Mesothelial cell of epicardium (in vitro differentiated cells): ENCODE measurements at places on chromosomes 1 and 21.

GRCh38 chr1:32770221-32770731 lies 46.9 kb downstream of the YARS1 start:
- peaks cover 55% of the 10 kb centered on the region for H3K4me1 ChIP-seq
- H3K27ac ChIP-seq = peak overlapping the region; percentile 34
- H3K4me3 ChIP-seq = no peak overlapping the region
- H3K36me3 ChIP-seq = peaks cover 12% of the 10 kb centered on the region
- no peak for DNase-seq

DNA sequence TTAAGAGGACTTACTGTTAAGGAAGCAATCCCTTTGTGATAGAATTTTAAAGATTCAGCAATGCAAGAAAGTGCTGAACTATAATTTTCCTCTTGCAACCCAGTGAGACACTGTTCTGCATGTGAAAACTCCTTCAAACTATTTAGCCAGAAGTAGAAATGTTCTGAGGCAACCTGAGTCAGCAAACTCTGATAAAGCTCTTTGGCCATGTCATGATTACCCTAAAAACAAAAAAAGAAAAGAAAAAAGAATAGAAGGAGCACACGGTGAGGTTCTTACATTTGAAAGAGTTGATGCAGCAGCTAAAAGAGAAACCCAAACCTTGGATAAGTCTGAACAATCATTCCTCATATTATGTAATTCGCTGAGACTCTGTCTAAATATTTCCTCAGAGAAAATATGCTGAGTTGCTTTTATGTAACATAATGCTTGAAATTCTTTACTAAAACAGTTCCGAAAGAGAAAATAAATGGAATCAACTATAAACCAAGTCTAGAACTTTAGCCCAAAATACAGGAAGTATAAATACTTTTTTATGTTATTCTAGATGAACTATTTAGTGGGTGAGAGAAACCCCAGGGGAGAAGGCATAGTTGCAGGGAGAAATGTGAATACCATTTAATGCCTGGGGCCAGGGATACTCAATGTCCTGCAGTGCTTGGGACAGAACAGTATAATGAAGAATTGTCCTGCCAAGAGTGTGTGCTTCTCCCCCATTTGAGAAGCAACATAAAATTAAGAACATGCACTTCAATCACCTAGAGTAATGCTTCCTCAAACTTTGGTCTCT lies 60.0 kb downstream of the INTS7 start:
- no peaks in the 10 kb centered on the region for H3K4me1 ChIP-seq
- no peaks in the 10 kb centered on the region for H3K27me3 ChIP-seq
- peaks cover 17% of the 10 kb centered on the region for H3K36me3 ChIP-seq
- H3K27ac ChIP-seq = peak overlapping the region; percentile 1

DNA sequence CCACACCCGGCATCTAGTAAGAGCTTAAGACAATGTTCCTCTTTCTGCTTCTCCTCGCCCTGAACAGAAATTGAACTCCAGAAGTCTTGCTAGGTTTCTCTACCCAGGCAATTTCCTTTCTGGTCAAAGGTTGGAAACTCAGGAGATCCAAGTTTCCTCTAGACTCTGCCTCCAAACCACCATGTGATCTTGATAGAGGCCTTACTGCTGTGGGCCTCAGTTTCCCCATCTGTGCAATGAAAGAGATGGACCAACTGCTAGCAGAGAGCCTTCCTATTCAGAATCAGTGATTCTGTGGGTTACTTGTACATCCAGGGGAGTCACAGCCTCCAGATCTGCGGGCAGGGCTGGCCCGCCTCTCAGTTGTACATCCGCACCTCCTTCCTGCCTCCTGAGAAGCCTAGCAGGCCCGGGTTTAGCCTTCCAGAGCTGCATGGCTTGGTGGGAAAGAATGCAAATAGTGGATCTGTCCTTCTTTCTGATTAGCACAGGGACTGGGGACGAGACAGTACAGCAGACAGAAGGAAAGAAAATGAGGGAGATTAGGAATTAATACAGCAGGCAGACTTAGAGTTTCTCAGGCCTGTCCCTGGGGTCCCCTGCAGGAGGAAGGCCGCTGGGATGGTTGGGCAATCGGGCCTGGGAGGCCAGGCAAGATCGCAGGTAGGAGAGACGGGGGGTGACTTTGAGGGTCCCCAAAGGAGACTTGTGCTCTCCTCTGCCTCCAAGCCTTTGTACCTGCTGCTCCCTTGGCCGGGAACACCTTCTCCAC lies 83.9 kb downstream of the PAX7 start:
- peaks cover 74% of the 10 kb centered on the region for H3K27me3 ChIP-seq
- no peak overlapping the region for H3K27ac ChIP-seq
- no peaks in the 10 kb centered on the region for H3K36me3 ChIP-seq
- H3K4me3 ChIP-seq = no peak overlapping the region
- peaks cover 10% of the 10 kb centered on the region for H3K4me1 ChIP-seq
- DNase-seq = no peak

DNA sequence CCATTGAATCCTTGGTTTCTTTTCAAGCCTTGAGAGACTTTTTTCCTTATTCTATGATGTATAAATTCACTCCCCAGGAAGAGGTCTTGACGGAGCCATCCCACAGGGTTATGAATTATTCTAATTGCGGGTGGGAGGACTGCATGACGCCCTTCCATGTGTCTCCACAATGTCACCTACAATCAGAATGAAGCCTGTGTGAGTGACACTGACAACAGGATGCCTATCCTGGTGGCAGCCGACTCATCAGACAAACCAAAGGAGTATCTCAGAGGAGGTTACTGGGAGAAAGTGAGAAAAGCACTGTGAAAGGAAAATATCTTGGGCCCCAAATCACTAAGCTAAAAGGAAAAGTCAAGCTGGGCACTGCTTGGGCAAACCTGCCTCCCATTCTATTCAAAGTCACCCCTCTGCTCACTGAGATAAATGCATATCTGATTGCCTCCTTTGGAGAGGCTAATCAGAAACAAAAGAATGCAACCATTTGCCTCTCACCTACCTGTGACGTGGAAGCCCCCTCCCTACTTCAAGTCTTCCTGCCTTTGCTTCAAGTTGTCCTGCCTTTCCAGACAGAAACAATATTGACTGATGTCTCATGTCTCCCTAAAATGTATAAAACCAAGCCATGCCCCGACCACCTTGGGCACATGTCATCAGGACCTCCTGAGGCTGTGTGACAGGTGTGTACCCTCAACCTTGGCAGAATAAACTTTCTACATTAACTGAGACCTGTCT lies 98.4 kb downstream of the SMYD2 start:
- no peak for DNase-seq
- H3K36me3 ChIP-seq = peaks cover 28% of the 10 kb centered on the region
- H3K4me1 ChIP-seq = peaks cover 63% of the 10 kb centered on the region

DNA sequence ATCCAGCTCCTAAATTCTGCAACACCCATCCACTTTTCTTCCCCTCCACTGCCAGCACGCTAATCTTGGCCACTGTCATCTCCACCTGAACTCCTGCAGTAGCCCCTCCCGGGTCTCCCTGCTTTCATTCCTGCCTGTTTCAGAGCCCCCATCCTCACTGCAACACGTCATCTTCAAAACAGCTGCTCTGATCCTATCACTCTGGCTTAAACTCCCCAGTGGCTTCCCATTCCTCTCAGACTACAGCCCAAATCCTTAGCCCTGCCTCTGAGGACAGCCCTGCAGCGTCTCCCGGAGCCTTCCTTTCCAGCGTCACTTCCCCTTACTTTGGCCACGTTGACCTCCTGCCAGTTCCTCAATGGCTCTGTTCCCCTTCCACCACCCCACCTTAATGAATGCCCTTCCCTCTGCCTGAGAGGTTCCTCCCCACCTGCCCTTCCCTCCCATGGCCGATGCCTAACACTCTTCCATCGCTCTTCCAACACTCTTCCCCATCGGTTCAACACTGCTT lies 22.9 kb upstream of the IFNAR2 start:
- DNase-seq = no peak
- H3K27me3 ChIP-seq = no peaks in the 10 kb centered on the region
- H3K4me3 ChIP-seq = no peak overlapping the region
- H3K36me3 ChIP-seq = peaks cover 9% of the 10 kb centered on the region
- H3K4me1 ChIP-seq = peaks cover 6% of the 10 kb centered on the region

DNA sequence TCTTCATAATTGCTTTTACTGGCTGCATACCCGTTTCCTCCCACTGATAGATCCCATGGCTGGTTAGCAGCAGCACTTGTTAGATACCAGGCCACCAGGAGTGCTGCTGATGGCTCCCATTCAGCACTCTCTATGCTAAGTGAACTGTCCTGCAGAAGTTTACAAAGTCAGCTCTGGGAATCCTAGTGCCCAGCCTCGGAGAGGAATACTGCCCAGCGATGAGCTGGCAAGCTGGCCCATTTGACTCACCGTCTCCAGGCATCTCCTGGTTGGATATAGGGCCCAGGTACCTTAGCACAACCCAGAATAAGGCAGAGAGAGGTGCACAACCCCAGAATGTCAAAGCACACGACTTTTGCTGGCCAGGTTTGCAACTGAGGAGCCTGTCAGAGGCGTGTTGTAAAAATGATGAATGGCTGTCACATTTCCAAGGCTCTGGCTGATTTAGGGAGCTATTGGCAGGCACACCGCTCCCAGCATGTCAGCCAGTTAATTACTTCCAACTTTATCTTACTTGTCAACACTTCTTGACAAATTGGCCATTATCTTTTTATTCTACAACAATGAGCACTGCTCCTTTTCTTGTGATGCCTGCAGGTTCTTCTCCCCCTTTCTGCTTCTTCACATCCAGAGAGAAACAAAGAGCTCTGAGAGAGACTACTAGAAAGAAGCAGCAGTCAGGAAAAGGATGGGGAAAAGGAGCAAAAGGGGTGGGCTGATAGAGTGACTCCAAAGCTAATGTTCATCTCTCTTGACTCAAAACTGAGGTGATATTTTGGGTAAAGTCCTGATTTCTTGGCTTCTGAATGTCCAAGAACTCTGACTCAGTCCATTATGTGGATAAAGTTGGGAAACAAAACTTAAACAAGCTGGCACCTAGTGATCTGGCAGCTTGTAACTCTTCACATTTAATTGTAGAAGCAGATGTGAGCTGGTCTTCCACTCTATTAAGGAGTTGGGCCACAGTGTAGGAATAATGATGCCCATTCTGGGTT lies 10.8 kb upstream of the ANGPTL7 start:
- H3K27me3 ChIP-seq = no peaks in the 10 kb centered on the region
- peaks cover 8% of the 10 kb centered on the region for H3K36me3 ChIP-seq
- H3K4me3 ChIP-seq = no peak overlapping the region
- DNase-seq = no peak
- peak overlapping the region; percentile 28 for H3K27ac ChIP-seq

DNA sequence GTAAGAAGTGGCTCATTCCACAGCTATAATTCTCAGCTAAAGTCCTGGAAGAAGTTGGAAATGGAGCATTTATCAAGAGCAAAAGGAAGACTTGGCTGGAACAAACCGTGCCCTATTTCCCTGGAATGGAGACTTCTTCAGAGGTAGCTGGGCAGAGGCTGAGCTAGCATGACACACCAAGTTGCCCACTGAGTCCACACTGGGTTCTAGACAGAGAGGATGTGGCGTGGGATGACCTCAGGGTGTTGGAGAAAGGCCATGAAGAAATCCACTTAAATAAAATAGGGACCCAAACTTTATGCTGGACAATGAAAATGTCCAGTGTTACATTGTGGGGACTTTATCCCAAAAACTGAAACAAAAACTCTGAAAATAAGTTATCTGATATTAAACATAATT lies 116.2 kb downstream of the KCNJ6 start:
- DNase-seq = no peak
- H3K27ac ChIP-seq = no peak overlapping the region
- H3K27me3 ChIP-seq = peaks cover 11% of the 10 kb centered on the region
- H3K4me3 ChIP-seq = no peak overlapping the region

DNA sequence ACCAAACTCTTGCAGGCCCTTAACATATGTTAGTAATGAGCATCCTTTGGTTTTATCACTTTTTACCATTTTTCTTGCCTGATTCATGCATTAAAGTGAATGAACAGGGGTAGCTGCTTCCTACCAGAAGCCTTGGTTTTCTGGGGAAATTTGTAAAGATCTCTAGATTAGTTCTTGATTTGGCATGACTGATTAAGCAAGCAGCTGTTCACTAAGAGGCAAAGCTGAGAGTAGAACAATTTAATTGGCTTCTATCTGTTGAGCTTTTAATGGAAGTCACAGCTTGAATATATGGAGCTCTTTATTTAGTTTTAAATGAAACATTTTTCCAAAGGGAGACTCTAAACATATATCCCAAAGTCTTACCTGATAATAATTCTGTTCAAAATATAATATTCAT lies 23.6 kb downstream of the TLCD4 start:
- DNase-seq = no peak
- H3K4me1 ChIP-seq = no peaks in the 10 kb centered on the region
- H3K4me3 ChIP-seq = no peak overlapping the region
- H3K27ac ChIP-seq = no peak overlapping the region
